ENCODE measurements at places on chromosomes 6 and 20. TPM values are rescaled to one million over a fixed set of nuclear protein-coding genes. Genes with fewer than 3 reads are reported as not detected.

DNA sequence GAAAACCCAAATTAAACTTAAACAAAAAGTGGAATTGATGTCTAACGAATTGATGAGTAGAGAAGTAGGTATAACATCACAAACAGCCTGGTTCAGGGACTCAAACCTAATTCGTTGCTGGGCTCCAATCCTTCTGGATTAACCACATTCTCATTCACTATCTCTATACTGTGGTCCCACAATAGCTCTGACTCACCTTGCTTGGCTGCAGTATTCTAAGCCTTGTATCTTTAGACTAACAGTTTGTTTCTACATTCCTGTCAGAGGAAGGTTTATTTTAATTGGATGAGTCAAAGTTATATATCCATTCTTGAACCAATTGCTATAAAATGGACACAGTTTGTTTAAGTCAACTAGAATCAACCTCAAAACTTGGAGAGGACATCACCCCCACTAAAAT, 530.5 kb upstream of the PTCHD4 start:
- H3K27ac ChIP-seq = no peak overlapping the region
- H3K4me1 ChIP-seq = no peaks in the 10 kb centered on the region
- DNase-seq = no peak
- H3K4me3 ChIP-seq = no peak overlapping the region
- H3K27me3 ChIP-seq = no peaks in the 10 kb centered on the region
- no peaks in the 10 kb centered on the region for H3K36me3 ChIP-seq

- no peaks in the 10 kb centered on the region for H3K4me1 ChIP-seq
- H3K27me3 ChIP-seq = no peaks in the 10 kb centered on the region
- no peak overlapping the region for H3K4me3 ChIP-seq
- no peak for DNase-seq
- no peak overlapping the region for H3K27ac ChIP-seq
Observed at GRCh38 chr20:55667955-55668354, 337.4 kb downstream of the CBLN4 start.

GRCh38 chr6:17998003-17998402, 10.6 kb upstream of the KIF13A start:
- H3K27me3 ChIP-seq = no peaks in the 10 kb centered on the region
- H3K36me3 ChIP-seq = no peaks in the 10 kb centered on the region
- no peak overlapping the region for H3K27ac ChIP-seq
- H3K4me1 ChIP-seq = no peaks in the 10 kb centered on the region
- H3K4me3 ChIP-seq = no peak overlapping the region

DNA sequence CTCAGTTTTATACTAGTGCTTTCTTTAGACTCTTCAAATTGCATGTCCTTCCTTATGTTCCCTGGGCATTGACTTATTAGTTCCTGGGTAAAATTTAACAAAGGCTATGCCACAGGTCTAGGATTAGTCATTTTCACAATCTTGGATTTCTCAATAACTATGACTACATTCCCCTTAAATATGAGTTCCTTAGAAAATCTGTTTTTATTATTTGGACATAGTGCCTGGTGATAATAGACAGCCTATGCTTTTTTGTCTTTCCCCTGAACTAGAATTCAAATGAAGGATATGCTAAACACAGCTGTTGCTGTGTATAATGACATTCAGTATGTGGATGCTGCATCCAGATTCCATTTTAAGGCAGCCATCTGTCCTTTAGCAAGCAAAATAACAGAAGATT, 1252.8 kb upstream of the GJE1 start:
- peak; percentile 54 for DNase-seq
- H3K27ac ChIP-seq = no peak overlapping the region
- H3K27me3 ChIP-seq = no peaks in the 10 kb centered on the region
- H3K4me1 ChIP-seq = no peaks in the 10 kb centered on the region

DNA sequence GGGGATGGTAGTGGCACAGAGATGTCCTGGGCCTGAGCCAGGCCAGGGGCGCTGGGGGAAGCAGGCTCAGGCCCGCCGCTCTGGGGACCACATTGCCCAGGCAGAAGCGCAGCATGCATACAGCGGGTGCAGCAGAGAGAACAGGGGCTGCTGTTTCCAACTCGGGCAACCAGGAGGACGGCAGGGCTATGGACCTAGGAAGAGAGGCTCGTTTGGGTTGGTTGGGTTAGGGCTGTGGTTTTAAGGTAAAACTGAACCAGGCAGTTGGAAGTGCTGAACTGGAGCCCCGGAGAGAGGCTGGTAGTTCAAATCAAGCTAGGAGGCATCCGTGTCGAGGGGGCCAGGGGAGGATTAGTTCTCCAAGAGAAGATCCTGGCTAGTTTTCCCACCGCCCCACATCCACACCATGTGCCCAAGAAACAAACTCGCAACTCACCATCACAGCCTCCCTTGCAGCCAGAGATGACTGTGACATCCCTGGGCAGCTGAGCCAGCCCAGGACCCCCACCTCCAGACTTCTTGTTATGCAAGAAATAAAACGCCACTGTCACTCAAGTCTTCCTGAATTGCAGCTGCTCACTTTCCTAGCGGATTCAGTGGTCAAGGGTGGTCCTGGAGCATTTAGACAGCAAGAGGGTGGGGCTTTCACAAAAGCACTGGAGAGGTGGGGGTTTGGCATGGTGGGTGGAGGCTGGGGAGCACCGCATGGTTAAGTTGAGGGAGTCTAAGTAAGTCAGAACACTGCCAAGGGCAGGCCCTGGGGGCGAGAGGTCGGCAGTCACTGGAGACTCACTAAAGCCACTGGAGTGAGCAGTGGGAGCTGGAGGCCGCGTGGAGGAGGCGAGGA, 161.2 kb downstream of the GRM4 start:
- no peaks in the 10 kb centered on the region for H3K27me3 ChIP-seq
- H3K36me3 ChIP-seq = no peaks in the 10 kb centered on the region
- no peak overlapping the region for H3K27ac ChIP-seq
- H3K4me1 ChIP-seq = no peaks in the 10 kb centered on the region
- DNase-seq = no peak

DNA sequence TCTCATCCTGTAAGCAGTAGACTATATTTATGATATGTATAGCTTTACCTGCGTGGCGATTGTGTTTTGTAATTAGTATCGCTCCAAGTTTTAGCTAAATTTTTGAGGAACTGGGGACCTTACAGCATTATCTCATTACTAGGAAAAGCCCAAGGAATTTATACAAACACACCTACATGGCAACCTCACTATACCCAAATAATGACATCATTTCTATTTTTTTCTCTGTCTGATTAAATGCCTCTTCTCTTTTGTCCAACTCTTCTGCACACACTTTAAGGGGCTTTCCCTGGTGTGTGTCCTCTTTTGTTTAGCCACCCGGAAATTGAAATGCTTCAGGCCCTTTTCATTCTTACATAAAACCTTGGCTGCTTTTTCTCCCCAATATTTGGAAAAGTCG, 82.9 kb upstream of the EXOC2 start:
- H3K36me3 ChIP-seq = no peaks in the 10 kb centered on the region
- H3K4me1 ChIP-seq = peaks cover 9% of the 10 kb centered on the region
- H3K27me3 ChIP-seq = no peaks in the 10 kb centered on the region

GRCh38 chr20:36865076-36865860, 10.7 kb upstream of the TLDC2 start:
- no peak overlapping the region for H3K27ac ChIP-seq
- H3K27me3 ChIP-seq = no peaks in the 10 kb centered on the region
- no peak for DNase-seq
- H3K4me1 ChIP-seq = peaks cover 10% of the 10 kb centered on the region

DNA sequence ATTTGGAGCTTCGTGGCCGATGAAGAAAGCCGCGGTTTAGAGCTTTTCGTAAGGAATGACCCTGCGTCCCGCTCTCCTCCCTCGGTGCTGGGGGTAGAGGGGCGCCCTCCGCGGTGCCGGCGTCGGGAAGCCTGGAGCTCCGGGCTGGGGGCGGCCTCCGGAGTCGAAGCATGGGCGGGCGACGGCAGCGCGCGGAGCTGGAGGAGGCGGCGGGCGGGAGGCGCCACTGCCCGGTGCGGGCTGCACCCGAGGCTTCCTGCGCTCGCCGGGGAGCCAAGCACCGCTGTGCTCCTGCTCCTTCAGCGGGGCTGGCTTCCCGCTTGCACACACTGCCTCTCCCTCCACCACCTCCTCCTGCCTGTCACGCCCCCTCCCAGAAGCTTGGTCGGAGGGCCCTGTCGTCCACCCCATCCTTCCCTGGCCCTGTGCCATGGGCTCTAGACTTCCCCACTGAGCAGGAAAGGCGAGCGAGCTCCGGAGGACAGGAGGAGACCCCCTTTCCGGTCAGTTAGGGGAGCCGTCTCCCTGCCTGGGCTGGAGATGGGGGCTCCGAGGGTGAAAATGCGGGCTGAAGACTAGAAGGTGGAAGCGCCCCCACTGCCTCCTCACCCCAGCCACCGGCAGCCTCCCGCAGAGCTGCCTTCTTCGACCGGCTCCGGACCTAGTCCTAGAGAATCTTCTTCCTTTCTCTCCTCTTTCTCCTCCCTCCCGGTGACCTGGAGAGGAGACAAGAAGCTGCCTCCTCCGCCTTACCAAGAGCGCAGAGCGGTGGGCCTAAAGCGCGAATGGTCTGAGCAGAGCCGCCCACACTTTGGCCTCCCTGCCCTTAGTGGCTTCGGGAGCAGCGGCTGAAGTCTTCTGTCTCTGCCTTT, 1.8 kb downstream of the CDH4 start:
- H3K4me1 ChIP-seq = peaks cover 10% of the 10 kb centered on the region
- no peaks in the 10 kb centered on the region for H3K36me3 ChIP-seq
- DNase-seq = peak; percentile 79
- peaks cover 6% of the 10 kb centered on the region for H3K27me3 ChIP-seq
- H3K4me3 ChIP-seq = no peak overlapping the region
- no peak overlapping the region for H3K27ac ChIP-seq

DNA sequence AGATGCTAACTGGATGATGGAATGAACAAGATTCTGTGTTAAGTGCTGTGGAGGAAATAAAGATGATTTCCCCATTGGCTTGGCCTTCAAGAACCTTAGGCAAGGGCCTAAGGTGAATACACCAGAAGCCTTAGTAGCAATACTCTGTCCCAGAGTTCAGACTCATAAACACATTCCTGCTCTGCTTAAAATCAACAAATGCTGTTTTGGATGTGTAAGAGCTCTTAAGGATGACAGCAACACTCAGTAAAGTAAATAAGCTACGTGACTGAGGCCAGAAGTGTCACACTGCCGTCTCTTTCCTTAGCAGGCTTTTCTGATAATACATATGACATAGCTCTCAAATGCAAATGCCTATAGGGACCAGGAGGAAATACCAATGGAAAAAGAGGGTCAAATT, 90.6 kb downstream of the EYA2 start:
- H3K36me3 ChIP-seq = no peaks in the 10 kb centered on the region
- no peak overlapping the region for H3K27ac ChIP-seq
- no peaks in the 10 kb centered on the region for H3K27me3 ChIP-seq

GRCh38 chr6:163147994-163148393, 266.5 kb upstream of the QKI start:
- no peak overlapping the region for H3K27ac ChIP-seq
- peaks cover 5% of the 10 kb centered on the region for H3K4me1 ChIP-seq
- no peak for DNase-seq

- no peak overlapping the region for H3K27ac ChIP-seq
- no peaks in the 10 kb centered on the region for H3K36me3 ChIP-seq
- no peak overlapping the region for H3K4me3 ChIP-seq
- no peaks in the 10 kb centered on the region for H3K27me3 ChIP-seq
- H3K4me1 ChIP-seq = peaks cover 8% of the 10 kb centered on the region
Observed at GRCh38 chr20:14498772-14499171, 161.4 kb upstream of the FLRT3 start.

- no peak overlapping the region for H3K27ac ChIP-seq
- DNase-seq = peak; percentile 50
- H3K27me3 ChIP-seq = no peaks in the 10 kb centered on the region
- H3K4me1 ChIP-seq = peaks cover 8% of the 10 kb centered on the region
- no peak overlapping the region for H3K4me3 ChIP-seq
Observed at GRCh38 chr20:43968341-43969000, 53.8 kb downstream of the TOX2 start.

- DNase-seq = no peak
- no peaks in the 10 kb centered on the region for H3K27me3 ChIP-seq
- no peak overlapping the region for H3K4me3 ChIP-seq
- H3K4me1 ChIP-seq = no peaks in the 10 kb centered on the region
- no peaks in the 10 kb centered on the region for H3K36me3 ChIP-seq
- H3K27ac ChIP-seq = no peak overlapping the region
Observed at GRCh38 chr6:29504961-29505360, 17.2 kb upstream of the MAS1L start.

DNA sequence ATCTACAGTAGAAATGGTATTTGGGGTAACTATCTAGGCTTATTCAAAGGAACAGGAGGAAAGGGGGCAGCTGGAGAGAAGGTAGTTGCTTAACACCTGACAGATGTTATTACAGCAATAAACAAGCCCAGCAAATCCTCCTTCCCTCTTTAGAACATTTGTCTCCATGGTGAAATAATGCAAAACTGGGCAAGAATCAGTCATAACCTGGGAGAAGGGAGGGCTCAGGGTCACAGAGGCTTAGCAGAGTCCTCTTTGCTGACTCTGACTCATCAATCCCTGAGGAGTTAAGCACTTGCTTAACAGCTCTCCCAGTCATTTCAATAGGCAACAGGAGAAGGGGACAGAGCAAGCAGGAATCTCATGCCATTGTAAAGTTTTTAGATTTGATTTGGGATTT, 230.3 kb downstream of the IBTK start:
- no peaks in the 10 kb centered on the region for H3K4me1 ChIP-seq
- no peak overlapping the region for H3K4me3 ChIP-seq
- no peak overlapping the region for H3K27ac ChIP-seq
- no peaks in the 10 kb centered on the region for H3K36me3 ChIP-seq
- H3K27me3 ChIP-seq = no peaks in the 10 kb centered on the region

DNA sequence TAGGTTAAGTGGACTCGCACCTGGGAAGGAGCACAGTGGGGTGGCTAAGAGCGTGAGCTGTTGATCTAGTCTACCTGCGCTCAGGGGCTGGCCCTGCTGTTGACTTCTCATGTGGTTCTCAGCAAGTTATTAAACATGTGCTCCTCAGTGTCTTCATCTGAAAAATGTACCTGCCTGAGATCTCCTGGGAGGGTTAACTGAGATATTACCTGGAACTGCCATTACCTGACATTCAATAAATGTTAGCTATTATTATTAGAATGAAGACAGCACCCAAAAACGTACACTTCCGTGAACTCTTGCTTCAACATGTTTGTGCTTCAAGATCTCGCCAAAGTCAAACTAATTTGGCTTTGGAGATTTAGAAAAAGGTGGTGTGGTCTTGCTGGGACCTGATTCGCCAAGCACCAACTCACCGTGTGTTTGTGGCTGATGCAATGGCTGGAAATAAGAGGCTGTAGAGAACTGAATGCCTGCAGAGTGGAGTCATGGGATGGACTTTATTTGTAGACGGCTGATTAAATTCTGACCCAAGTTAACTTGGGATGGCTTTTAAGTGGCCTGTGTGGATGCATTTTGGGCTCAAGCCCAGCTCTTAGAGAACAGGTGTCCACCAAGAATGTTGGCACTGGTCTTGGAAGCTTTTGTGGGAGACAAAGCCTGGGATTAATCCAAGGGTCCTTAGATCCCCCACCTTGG, 692.9 kb downstream of the QKI start:
- H3K4me3 ChIP-seq = no peak overlapping the region
- no peak for DNase-seq
- H3K36me3 ChIP-seq = no peaks in the 10 kb centered on the region
- H3K27ac ChIP-seq = peak overlapping the region; percentile 98
- no peaks in the 10 kb centered on the region for H3K27me3 ChIP-seq

GRCh38 chr6:85460921-85461797, 11.3 kb downstream of the NT5E start:
- DNase-seq = peak; percentile 34
- no peaks in the 10 kb centered on the region for H3K36me3 ChIP-seq

The VIP gene
- total RNA-seq = 0.55 TPM

The CCDC170 gene
- total RNA-seq = 24.1 TPM

The GHRH gene
- total RNA-seq = not detected

The MYLK2 gene
- total RNA-seq = 0.28 TPM

The PDE10A gene
- total RNA-seq = 6.2 TPM

The DDAH2 gene
- total RNA-seq = 60.3 TPM

The LPA gene
- total RNA-seq = not detected

The B3GALT4 gene
- total RNA-seq = 6.8 TPM

The ULBP3 gene
- 6.8 TPM for total RNA-seq

The SLPI gene
- total RNA-seq = 1,312 TPM

The CDKN1A gene
- 80.1 TPM for total RNA-seq

Data from lung (tissue), 17 donors.